Brain microvascular endothelial cell (primary cell): ENCODE measurements at places on chromosomes 3 and 15.

DNA sequence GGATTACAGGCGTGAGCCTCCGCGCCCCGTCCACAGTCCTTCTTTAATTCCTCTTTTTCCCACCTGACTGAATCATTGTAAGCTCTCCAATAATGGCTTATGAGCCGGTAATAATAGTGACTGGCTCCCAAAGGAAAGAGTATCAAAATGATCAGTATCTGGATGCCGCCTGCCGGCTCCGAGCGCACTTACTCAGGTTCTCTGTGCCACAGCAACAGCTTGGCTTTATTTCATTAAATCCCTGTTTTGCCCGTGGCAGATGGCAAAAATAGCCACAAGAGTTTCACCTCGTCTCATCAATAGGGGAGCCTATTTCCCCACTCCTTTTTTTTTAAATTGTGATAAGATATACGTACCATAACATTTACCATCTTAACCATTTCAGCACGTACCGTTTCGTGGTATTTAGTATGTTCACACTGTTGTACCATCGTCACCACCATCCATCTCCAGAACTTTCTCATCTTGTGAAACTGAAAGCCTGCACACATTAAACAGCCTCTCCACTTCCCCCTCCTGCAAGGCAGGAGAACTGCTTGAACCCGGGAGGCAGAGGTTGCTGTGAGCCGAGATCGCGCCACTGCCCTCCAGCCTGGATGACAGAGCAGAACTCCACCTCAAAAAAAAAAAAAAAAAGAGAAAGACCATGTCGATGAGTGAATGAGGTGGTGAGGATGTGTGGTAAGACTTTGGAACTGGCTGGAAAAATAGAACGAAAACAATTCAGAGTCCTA, 80.7 kb upstream of the DLG1 start:
- no peak for DNase-seq

DNA sequence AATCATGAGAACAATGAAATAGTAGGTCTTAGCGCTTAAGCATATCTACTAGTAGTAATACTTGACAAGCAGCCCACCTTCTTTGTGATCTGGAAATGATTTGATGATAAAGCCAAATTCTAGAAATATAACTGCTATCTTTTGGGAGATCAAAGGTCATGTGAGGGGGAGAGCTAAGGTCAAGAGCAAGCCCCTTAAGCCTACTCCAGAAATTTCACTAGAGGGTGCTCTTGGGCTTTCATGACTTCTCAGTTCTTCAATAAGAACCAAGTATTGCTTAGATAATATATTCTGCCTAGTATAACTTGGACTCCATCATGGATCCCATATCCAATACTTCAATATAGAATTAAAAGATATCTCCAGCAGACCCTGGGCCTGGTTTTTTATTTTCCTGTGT, 319.6 kb downstream of the ZBTB20 start:
- DNase-seq: peak; percentile 19

DNA sequence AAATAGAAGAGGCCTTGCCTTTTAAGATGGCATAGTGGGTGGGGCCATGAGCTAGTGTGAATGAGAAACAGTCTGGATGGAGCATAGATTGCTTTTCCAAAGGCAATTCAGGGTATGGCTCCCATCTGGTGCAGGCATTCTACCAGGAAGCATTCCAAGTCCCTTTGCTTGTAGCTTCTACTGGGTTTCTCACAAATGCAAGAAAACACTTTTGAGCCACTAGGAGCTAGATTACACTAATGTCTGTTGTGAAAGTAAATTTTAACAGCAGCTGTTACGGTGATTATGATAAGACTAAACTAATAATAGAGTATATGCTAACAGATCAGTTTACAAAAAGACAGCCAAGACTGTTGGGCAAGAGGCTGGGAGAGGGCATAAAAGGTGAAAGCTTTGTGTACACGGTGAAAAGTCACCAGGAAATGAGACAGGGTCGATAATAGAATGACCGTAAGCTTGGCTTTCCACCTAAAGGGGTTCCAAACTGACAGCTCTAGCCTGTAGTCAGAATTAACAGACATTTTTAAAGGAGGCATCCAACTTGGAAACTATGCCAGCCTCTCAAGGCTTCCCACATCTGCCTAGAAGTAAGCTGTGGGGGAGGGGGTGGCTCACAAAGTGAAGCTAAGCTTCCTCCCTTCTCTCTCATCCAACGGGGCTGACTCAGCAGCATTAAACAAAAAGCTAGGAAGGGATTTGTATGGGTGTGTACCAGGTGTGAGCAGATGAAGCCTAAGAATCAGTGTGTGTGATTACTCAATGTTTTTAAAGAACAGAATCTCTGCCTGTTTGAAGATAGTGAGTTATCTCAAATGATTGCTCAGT, 61.1 kb upstream of the GPD1L start:
- no peak for DNase-seq

DNA sequence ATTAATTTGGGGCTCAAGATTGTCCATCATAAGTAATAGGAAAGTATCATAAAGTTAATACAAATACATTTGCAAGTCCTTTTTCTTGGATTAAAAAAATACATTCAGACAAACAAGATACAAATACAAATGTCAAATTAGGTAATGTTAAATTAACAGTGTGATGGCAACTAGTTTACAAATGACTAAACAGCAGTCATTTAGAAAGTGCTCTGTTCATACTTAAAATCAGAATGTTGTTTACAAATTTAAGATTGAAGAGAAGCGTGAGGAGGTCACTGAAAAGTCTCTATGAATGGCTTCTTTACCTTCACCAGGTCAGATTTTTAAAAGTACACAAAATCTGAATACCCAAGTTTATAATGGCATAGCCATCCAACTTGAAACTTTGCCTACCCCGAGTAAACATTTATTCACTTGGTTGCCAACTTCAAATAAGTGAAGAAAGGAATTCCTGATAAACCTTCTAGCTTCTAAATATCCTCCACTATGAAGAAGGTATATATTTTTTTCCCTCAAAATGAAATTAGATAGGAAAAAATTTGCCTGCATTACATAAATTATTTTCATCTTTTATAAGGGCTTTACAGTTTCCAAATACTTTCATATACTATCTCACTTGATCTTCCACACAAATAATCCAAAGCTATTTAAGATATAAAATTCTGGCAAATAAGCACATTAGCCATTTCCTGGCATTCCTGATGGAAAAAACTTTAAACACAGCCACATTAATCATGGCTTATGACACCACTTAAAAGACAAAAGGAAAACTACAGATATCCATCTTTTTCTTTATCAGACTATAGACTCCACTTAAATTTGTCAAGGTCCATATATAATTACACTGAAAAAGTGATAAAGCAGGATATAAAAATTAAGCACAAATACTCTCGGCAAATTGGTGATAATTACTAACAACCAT, 11.5 kb upstream of the NEK10 start:
- no peak for DNase-seq

- DNase-seq: no peak
Measured at GRCh38 chr3:148030975-148031374, 621.8 kb downstream of the ZIC1 start.

DNA sequence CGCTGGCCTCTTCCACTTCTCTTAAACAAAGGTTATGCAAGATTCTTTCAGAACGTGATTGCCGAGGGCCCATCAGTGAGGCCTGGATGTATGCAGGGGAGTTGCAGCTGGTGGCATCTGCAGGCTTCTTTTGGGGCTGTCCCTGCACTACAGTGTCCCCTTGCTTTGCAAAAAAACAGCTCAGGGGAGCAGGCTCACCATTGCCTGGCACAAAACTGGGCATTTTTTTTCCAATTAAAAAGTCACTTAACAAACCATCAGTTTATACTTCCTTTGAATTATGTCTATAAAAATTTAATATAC, 148.6 kb downstream of the ATP10A start:
- no peak for DNase-seq

GRCh38 chr3:33099109-33099645, 2.2 kb upstream of the GLB1 start:
- DNase-seq: no peak

DNA sequence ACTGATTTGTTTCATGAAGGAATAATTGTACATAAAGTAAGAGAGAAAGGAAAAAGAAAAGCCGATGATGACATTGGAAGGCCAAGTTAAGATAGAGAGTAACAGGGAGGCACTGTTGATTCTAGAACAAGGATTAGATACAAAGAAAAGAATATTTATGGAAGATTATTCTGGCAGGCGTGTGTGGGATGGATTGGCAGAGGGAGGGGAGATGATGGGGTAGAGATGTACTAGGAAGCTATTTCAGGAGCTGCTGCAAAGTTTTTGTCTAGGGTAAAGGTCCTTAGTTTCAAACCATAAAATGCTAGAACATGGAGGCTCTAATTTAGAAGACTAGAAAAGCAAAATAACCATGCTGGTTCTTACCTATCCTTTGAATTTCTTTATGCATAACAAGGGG, 280.0 kb upstream of the LRRN1 start:
- no peak for DNase-seq

- DNase-seq: no peak
Measured at GRCh38 chr15:73504885-73505284, 61.9 kb downstream of the REC114 start.

DNA sequence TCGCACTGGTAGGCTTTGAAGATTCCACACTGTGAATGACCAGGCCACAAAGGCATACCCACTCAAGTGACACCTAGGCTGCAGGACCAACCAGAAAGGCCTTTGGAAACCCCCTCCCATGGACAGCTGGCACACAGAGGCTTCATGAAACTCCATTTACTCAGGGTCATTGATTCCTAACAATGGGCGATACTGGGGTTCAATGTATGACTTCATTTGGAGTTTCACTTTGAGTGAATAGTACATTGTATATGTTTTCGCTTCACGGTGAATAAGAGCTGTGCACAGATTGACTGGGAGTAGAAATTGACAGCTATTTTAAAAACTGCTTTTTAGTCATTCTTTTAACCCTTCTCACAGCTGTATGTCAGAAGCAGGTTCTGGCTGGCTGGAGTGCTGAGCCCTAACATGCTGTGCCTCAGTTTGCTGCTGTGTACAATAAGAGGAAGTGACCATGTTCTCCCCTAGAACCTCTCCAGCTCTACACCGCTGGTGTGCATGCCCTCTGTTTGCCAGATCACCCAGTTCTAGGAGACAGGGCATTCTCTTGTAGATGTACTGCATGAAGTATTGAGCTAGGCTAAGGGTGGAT, 15.4 kb upstream of the CX3CR1 start:
- DNase-seq: no peak

GRCh38 chr3:69104586-69104985, 17.8 kb downstream of the LMOD3 start:
- DNase-seq: no peak

GRCh38 chr15:74468341-74469032, 7.5 kb upstream of the UBL7 start:
- DNase-seq: no peak

- no peak for DNase-seq
Measured at GRCh38 chr3:50179710-50180109, 11.7 kb upstream of the GNAT1 start.

GRCh38 chr15:61030451-61030850, 198.7 kb downstream of the RORA start:
- no peak for DNase-seq

GRCh38 chr15:98067339-98067738, 106.8 kb downstream of the ARRDC4 start:
- DNase-seq: no peak

GRCh38 chr3:72213296-72214065, 428.5 kb upstream of the PROK2 start:
- DNase-seq: no peak

DNA sequence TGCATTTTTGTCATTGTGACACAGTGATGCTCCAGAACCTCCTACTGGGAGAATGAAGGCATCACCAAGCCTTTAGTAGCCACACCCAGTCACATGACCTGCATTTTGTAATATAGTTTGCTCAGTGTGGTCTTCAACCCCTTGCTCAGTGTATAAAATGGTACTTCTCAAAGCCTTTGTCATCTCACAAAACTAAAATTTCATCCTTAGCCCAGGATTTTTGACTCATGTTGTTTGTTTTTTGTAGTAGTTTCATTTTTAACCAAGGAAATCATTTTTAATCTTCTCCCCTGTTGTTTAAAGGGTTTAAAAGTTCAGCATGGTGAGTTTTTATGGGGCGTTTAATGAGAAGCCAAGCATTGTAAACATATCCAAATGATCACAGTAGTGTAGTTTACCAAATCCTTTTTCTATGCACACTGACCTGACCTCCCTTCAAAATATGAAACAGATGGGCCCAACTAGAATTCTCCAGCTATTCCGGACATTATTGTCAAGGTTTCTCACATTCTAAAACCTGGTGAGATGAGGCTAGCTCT, 123.5 kb upstream of the IL12A start:
- DNase-seq: peak; percentile 43

DNA sequence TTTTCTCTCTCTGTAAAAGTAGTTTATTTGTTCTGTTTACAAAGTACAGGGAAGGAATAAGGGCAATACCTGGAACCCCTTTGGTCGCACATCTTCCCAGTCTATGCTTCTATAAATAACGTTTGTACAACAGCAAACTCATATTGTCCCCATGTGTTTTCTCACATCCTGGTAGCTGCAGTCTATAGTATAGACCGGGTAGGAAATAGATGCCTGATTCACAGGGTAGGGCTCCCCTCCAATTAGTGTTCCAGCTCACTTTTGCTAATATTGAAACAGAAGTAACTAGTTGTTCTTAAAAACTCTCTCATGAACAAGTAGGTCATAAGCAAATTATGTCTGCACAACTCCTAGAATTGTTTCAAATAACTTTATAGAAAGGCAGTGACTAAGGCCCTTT, 17.7 kb downstream of the ATG7 start:
- no peak for DNase-seq

DNA sequence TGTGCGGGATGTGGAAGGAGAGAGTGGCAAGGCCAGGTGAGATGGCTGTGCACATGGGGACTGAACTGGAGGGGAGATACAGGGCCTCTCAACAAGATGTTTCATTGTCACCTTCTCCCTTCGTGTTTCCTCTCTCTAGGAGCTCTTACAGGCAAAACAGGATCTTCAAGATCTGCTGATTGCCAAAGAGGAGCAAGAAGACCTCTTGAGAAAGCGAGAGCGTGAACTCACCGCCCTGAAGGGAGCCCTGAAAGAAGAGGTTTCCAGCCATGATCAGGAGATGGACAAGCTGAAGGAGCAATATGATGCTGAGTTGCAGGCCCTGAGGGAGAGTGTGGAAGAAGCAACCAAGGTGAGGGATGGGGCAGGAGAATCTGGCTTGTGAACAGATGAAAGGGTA, 85.2 kb downstream of the CGNL1 start:
- DNase-seq: no peak

DNA sequence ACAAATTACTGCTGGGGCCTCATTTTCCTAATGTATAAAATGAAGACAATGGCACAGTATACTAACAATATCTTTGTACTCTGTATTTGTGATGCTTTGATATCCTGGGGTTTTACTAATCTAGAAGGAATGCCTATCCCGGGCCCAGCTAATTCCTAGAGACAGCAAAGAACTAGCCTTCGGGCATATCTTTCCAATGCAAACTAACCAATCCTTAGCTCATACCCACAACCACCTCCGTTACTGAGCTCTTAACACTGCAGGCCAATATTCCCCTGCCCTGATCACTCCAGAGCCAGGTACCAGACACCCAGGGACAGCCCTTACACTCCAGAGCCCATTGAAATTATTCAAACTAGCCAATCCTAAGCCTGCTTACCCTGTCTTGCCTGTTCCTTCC, 309.0 kb downstream of the ULK4 start:
- peak; percentile 14 for DNase-seq

GRCh38 chr15:36803773-36804172, 224.3 kb downstream of the CDIN1 start:
- no peak for DNase-seq
